Nephron progenitor cell (in vitro differentiated cells): ENCODE measurements at places on chromosomes 2 and 18.

DNA sequence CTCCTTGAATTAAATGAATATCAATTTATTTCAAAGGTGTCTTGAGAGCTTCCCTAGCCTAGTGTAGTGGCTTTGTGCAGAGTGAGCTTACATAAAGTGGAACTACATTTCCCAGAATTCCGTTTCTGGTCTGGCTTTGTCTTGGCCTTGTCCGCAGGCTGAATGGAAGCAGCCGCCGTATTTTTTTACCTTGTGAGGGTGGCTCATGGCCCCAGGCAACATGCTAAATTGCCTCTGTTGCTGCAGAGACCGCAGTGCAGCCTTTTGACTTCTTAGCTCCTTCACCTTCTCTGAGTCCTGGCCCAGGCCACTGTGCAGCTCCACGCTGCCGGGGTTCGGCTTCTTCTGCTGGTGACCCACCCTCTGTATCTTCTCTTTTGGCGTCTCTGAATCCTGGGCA is 114.8 kb upstream of the SLC38A11 start:
- no peak overlapping the region for H3K4me3 ChIP-seq
- no peaks in the 10 kb centered on the region for H3K27me3 ChIP-seq
- peaks cover 13% of the 10 kb centered on the region for H3K36me3 ChIP-seq
- H3K4me1 ChIP-seq: peaks cover 53% of the 10 kb centered on the region
- DNase-seq: no peak

GRCh38 chr2:231533086-231533776 is 3.0 kb upstream of the NMUR1 start:
- no peaks in the 10 kb centered on the region for H3K4me1 ChIP-seq
- no peak for DNase-seq
- no peaks in the 10 kb centered on the region for H3K36me3 ChIP-seq
- peak overlapping the region; percentile 78 for H3K27ac ChIP-seq

DNA sequence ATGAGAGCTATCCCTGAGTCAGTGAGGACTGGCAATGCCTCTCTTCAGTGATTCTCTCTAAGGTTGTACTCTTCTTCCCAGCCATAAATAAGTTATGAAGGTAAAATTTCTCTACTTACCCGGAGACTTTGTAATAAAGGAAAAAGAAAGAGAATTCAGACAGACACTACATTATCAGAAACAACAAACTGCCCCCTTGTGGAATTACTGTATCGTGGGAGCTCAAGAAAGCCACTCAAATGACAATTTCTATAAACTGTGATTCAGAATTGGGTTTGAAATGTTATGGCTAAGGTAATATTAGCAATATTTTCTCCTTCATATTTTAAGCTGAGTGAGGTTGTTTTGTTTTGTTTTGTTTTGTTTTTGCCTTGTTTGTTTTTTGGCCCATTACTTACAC is 155.8 kb upstream of the TANK start:
- no peak overlapping the region for H3K4me3 ChIP-seq
- no peak overlapping the region for H3K27ac ChIP-seq
- H3K4me1 ChIP-seq: no peaks in the 10 kb centered on the region
- no peaks in the 10 kb centered on the region for H3K27me3 ChIP-seq

DNA sequence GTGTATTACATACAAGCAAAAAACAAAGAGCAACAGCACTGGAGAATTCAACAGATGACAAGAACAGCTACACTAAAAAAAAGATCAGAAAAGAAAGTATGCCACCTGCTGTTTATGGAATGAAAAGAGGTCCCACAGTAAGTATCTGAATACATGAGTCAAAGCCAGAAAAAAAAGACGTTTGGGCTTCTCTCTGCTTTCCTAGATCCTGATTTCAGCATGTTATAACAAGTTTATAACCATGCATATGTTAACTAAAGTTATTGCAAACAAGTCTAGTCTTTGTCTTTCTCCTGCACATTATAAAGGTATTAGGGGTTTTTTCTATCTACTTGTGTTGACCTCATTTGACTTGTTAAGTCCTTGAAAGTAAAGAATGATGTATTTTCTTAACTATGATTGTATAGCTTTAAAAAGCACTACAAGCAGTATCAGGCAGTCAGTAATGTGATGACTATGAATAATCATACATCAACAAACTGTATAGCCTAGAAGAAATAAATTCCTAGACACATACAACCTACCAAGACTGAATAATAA is 108.5 kb upstream of the COL5A2 start:
- DNase-seq: no peak
- H3K4me3 ChIP-seq: no peak overlapping the region
- peaks cover 20% of the 10 kb centered on the region for H3K36me3 ChIP-seq
- H3K27me3 ChIP-seq: no peaks in the 10 kb centered on the region

GRCh38 chr2:117321816-117322215 is 492.7 kb upstream of the DDX18 start:
- no peak overlapping the region for H3K4me3 ChIP-seq
- DNase-seq: no peak
- H3K27ac ChIP-seq: no peak overlapping the region
- peaks cover 3% of the 10 kb centered on the region for H3K27me3 ChIP-seq
- no peaks in the 10 kb centered on the region for H3K36me3 ChIP-seq
- H3K4me1 ChIP-seq: peaks cover 21% of the 10 kb centered on the region

DNA sequence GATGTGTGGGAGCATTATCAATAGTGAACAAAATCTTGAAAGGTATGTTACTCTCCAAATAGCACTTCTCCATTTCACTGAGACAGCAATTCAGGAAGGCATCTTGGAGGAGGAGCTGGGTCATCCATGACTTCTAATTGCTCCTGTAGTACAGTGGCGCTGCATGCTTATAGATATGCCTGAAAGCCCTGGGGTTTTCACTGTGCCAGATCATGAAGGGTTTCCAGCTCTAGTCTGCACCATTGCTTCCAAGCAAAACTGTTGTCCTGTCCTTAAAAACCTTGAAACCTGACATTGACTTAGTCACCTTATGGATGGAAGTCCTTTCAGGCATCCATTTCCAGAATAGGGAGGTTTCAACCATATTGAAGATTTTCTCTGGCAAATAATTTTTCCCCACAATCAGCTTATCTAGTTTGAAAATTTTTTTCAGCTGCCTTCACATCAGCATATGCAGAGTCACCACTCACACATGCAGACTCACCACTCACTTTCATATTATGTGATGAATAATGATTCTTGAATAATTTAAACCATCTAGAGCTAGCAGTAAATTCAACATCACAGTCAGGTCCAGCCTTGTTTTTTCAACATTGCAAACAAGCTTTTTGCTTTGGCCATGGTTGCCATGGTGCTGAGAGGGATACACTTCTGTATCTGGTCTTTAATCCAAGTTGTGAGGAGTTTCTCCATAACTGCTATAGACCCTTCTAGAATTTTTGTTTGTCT is 297.1 kb downstream of the CLIP4 start:
- H3K27ac ChIP-seq: no peak overlapping the region
- DNase-seq: no peak
- H3K4me1 ChIP-seq: peaks cover 10% of the 10 kb centered on the region
- H3K27me3 ChIP-seq: peaks cover 14% of the 10 kb centered on the region

- no peaks in the 10 kb centered on the region for H3K4me1 ChIP-seq
- H3K27me3 ChIP-seq: no peaks in the 10 kb centered on the region
- H3K4me3 ChIP-seq: no peak overlapping the region
- no peak overlapping the region for H3K27ac ChIP-seq
- no peak for DNase-seq
Observed at GRCh38 chr2:154437104-154437503, 261.4 kb upstream of the KCNJ3 start.

DNA sequence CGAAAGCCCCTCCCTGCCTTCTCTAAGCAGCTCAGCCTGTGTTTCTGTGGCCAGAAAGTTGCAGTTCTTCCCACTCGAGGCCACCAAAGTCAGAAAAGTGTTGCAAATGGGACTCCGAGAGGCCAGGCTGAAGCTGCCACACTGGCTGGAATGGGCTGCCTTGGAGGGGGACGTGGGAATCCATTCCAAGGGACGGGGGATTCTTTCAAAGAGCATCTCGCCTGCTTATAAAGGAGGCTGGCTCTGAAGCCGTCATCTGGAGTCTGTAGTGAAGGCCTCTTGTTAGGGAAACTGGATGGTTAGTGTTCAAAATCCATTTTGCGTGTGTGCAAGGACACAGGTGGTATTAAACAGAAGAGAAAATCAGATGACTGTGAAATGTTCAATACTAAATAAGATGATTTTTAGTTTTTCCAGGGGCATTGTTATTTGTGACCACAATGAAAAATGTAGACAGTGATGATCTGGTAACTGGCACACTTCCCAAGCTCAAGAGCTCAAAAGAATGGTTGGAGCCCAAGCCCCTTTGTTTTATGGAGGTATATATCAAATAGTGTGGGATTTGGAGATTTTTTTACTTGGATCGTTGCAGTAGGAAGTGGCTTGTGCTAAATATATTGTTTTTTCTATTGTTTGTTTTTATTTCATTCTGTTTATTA is 782 bp downstream of the FAM228B start:
- no peak for DNase-seq
- peaks cover 22% of the 10 kb centered on the region for H3K4me1 ChIP-seq
- peak overlapping the region; percentile 94 for H3K27ac ChIP-seq
- no peaks in the 10 kb centered on the region for H3K27me3 ChIP-seq
- peak overlapping the region; percentile 88 for H3K4me3 ChIP-seq
- H3K36me3 ChIP-seq: peaks cover 37% of the 10 kb centered on the region

DNA sequence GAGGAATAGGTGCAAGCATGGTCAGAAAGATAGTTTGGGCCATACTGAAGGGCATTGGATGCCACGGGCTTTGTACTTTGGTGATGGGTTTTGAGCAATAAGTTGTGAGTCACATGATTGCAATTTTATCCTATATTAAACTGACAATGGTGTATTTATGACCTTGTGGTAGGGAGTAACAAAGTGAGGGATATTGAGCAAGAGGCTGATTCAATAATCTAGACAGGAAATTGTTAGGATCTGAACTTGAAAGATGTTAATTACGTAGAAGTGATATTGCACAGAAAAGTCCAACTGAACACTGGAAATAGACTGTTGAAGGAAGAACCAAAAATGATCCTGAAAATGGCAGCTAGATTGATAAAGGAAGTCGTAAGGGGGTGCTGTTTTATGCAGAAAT is 46.6 kb upstream of the TCF4 start:
- H3K4me1 ChIP-seq: no peaks in the 10 kb centered on the region
- no peak overlapping the region for H3K27ac ChIP-seq
- no peak overlapping the region for H3K4me3 ChIP-seq
- no peaks in the 10 kb centered on the region for H3K36me3 ChIP-seq
- H3K27me3 ChIP-seq: no peaks in the 10 kb centered on the region
- DNase-seq: no peak

DNA sequence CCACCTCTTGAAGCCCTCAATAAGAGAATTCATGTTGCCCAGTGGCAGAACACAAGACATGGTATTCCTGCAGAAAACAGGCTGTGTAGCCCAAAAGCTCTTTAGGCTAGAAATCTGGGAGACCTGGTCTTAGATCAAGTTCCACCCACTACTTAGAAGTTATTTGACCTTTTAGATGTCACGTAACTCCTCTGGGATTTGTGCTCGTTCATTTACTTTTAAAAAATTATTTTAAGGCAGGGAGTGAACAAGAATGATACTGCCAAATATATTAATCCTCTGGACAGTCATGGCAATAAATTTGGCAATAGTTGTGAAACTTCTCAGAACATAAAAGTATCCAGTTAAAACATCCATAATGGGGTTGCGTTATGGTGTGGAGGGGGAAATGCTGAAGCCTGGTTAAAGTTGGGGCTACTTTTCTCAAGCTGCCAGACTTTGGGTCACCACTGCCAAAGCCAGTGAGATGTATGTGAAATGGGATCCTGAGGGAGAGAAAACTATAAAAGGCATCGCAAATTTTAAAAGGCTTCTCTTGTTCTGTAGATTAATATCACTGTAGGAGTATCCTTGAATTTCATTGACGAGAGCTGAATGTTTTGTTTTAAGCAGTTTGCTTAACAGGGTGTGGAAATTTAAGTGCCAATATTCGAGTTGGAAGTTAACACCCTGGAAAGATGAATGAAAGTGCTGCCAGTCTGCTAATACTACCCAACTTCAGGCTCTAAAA is 15.8 kb downstream of the DAPL1 start:
- peaks cover 83% of the 10 kb centered on the region for H3K4me1 ChIP-seq
- peak overlapping the region; percentile 96 for H3K27ac ChIP-seq
- no peak for DNase-seq
- no peaks in the 10 kb centered on the region for H3K36me3 ChIP-seq
- H3K4me3 ChIP-seq: peak overlapping the region; percentile 55
- no peaks in the 10 kb centered on the region for H3K27me3 ChIP-seq

DNA sequence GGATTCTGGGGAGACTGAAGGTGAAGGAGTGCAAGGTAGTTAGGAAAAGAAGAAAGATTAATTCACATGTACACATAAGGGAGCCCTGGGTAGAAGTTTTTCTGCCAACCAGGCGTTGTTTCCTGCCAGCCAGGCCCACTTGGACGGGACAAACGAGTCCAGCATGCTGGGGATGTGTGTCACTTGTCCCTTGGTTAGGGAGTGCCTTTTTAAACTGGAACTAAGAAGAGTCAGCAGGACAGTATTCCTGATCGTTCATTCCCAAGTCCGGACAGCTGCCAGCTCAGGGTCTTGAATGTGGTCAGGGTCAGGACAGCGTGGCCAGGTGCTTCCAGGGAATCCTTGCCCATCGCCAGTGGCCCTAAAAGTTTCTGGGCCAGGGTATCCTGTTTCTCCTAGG is 43.2 kb downstream of the POMC start:
- DNase-seq: no peak
- H3K36me3 ChIP-seq: peaks cover 30% of the 10 kb centered on the region
- H3K4me3 ChIP-seq: no peak overlapping the region
- H3K27me3 ChIP-seq: peaks cover 9% of the 10 kb centered on the region
- H3K4me1 ChIP-seq: peaks cover 10% of the 10 kb centered on the region

DNA sequence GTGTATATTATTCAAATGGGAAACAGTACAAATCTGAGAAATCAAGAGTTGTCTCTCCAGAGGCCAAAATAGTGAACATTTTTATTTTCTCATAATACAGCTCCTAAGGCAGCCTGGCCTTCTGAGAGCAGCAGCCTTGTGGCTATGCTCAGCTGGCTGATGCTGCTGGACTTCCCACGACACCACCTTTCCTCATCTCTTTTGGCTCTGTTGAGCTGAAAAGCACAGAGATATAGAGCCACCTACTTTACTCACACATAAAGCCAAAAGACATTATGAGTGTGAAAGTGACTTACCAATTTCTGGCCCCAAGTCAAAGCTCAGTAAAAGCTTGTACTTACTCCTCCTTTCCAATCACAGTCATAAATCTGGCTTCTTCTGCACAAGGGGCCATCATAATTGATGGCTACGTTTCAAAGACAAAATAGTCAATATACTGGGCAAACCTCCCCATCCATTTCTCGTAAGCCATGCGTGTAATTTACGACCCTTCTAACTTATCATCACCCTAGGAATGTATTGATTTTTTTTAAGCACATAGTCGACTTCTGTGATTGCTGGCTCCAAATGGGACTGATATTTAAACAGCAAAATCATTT is 18.6 kb upstream of the REG3A start:
- H3K36me3 ChIP-seq: peaks cover 29% of the 10 kb centered on the region
- no peak for DNase-seq
- peaks cover 16% of the 10 kb centered on the region for H3K4me1 ChIP-seq
- H3K27me3 ChIP-seq: no peaks in the 10 kb centered on the region
- H3K27ac ChIP-seq: peak overlapping the region; percentile 46

GRCh38 chr2:2542316-2542715 is 211.2 kb upstream of the MYT1L start:
- no peak overlapping the region for H3K27ac ChIP-seq
- no peaks in the 10 kb centered on the region for H3K36me3 ChIP-seq
- no peak for DNase-seq
- peaks cover 67% of the 10 kb centered on the region for H3K4me1 ChIP-seq
- no peak overlapping the region for H3K4me3 ChIP-seq
- H3K27me3 ChIP-seq: peaks cover 31% of the 10 kb centered on the region
